Thyroid gland (tissue), 4 donors: ENCODE measurements at places on chromosomes 12 and 14. TPM values are rescaled to one million over a fixed set of nuclear protein-coding genes. Genes with fewer than 3 reads are reported as not detected.
A peak's percentile ranks its signal among the peaks of the same experiment; 100 is the strongest.

DNA sequence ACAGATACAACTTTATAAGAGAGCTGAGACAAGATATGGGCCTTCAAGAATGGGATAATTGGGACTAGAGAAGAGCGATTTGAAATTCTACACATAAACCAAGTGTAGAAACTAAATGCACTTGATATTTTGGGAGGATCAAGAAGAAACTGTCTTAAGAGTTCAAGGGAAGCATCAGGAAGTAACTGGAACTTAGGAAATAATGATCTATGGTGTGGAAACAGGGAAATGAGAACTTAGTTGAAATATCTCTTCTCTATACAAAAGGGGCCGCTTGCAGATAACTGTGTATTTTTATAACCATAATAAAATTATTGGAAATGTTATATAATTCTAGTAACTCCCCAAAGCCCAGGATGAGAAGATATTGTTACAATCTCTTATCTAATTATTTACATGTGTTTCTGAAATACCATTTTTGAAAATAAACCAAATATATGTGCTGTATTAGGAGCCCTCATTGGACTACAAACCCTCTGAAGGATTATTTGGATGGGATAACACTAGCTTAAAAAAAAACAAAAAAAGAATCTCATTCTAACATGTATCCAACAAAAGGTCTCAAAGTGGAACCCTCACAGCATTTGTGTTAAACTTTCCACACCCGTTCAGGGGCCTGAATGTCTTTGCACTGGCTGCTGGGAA, 84.7 kb upstream of the FLRT2 start:
- no peaks in the 10 kb centered on the region for H3K36me3 ChIP-seq
- H3K4me3 ChIP-seq, result no peak overlapping the region
- H3K4me1 ChIP-seq, result peaks cover 6% of the 10 kb centered on the region

- peak overlapping the region; percentile 79 for H3K4me3 ChIP-seq
- peak overlapping the region; percentile 97 for H3K27ac ChIP-seq
- no peak for DNase-seq
- H3K36me3 ChIP-seq, result no peaks in the 10 kb centered on the region
- H3K4me1 ChIP-seq, result peaks cover 35% of the 10 kb centered on the region
These were observed 713 bp upstream of the FBXL14 start for GRCh38 chr12:1595026-1595561.

GRCh38 chr14:74593241-74593953, 18.6 kb downstream of the LTBP2 start:
- peak overlapping the region; percentile 96 for H3K27ac ChIP-seq
- H3K36me3 ChIP-seq, result no peaks in the 10 kb centered on the region
- peaks cover 72% of the 10 kb centered on the region for H3K4me1 ChIP-seq

GRCh38 chr14:24605435-24606190, 3.9 kb downstream of the GZMH start:
- DNase-seq, result peak; percentile 35
- H3K36me3 ChIP-seq, result no peaks in the 10 kb centered on the region
- H3K27ac ChIP-seq, result peak overlapping the region; percentile 63
- H3K4me3 ChIP-seq, result no peak overlapping the region
- no peaks in the 10 kb centered on the region for H3K27me3 ChIP-seq

- H3K4me1 ChIP-seq, result peaks cover 15% of the 10 kb centered on the region
- peak overlapping the region; percentile 96 for H3K27ac ChIP-seq
- no peaks in the 10 kb centered on the region for H3K27me3 ChIP-seq
These were observed 2.1 kb downstream of the WASHC4 start for GRCh38 chr12:105109465-105110212.

- H3K27me3 ChIP-seq, result no peaks in the 10 kb centered on the region
- H3K36me3 ChIP-seq, result no peaks in the 10 kb centered on the region
- H3K4me3 ChIP-seq, result peak overlapping the region; percentile 51
- DNase-seq, result no peak
These were observed 996 bp downstream of the SLC41A2 start for GRCh38 chr12:104956870-104957718.

DNA sequence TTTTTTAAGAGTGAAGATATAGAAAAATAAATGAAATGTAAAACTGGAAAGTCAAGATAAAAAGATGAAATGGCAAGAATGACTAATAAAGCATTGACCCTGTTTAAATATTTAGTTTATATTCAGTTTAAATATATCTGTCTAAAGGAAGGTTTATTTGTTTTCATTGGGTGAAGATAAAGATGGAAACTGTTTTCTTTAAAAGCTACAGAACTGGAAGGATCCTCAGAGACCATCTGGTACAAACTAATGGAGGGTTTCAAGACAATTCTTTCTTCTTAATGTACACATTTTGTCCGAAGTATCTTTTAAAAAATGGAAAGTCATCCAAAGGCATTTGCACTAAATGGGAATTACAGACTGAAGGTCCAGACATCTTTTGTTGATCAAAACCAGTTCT, 142.6 kb downstream of the EPS8 start:
- H3K4me3 ChIP-seq, result no peak overlapping the region
- peaks cover 8% of the 10 kb centered on the region for H3K36me3 ChIP-seq
- H3K4me1 ChIP-seq, result no peaks in the 10 kb centered on the region
- H3K27me3 ChIP-seq, result no peaks in the 10 kb centered on the region
- DNase-seq, result no peak
- no peak overlapping the region for H3K27ac ChIP-seq

DNA sequence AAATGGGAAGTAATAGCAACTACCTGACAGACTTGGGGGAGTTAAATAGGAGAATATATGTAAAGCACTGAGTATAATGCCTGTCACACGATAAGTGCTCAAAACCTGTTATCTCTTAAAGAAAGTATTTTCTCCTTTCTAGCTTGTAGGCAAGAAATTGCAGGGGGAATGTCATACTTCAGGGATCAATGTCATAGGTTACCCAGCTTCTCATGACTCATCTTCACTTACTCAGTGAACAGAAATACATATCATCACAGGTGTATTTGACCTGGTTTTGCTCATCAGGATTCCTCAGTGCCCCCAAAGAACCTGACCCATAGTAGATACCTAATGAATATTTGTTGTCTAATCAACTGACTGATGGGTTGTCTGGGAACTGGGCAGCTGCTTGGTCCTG, 285.0 kb upstream of the ATP2B1 start:
- no peak for DNase-seq
- H3K36me3 ChIP-seq, result no peaks in the 10 kb centered on the region
- no peak overlapping the region for H3K4me3 ChIP-seq
- H3K27ac ChIP-seq, result no peak overlapping the region
- H3K4me1 ChIP-seq, result no peaks in the 10 kb centered on the region

DNA sequence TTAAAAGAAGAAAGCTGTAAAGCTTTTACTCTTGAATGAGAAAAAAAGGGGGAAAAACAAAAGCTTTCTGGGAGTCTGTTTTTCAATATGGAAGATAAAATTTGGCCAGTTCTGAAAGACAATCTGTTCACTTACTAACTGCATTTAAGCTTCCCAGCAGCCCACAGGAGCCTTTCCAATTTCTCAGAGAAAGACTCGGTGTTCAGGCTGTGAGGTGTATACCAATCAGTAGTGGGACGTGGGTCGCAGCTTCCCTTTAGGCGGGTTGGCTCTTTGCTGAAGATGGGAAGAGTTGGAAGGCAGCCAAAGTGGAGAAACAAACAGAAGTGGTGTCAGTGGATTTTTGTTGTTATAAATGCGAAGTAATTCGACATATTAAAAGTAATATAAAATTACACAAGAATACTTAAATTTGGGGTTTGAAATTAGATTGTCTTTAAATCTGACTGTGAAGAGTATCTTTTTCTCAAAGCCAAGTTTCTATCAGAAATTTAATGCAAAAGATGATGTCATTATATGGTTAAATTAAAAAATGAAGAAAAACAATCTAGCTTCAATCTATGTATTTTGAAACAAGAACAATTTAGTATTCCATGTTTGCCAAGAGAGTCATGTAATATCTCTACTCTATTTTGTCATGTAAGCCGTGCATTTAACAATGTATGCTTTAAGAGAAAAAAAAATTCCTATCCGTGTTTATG, 590.2 kb upstream of the ATXN7L3B start:
- no peaks in the 10 kb centered on the region for H3K27me3 ChIP-seq
- H3K4me3 ChIP-seq, result no peak overlapping the region
- H3K27ac ChIP-seq, result no peak overlapping the region
- no peaks in the 10 kb centered on the region for H3K4me1 ChIP-seq
- DNase-seq, result no peak

DNA sequence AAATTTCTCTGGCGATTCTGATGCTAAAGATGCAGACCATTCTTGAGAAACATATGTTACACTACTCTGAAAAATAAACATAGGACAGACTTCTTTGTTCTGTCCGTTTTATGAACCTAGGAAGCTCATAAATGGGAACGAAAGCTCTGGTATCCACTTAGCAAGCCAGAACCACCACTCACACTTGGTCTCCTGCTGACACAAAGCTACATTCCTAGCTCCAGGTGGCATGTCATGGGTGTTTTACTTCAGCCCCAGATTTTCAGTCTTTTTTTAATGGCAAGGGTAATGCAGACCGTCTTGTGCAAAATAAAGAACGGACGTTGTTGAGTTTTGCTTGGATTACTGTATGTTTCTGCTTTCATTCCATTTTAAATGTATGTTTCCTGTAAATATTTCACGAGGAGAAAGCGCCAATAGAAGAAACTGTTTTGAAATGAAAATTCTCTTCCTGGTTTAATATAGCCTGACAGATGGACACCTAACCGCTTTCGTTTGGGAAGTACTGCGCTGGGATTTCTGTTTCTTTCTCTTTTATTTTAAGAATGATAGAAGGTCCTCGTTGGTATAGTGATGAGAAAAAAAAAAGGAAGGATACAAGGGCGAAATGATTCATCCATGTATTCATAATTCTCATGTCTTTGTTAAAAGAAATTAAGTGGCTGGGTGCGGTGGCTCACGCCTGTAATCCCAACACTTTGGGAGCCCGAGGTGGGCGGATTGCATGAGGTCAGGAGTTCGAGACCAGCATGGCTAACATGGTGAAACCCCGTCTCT, 871 bp upstream of the COQ5 start:
- peak overlapping the region; percentile 80 for H3K27ac ChIP-seq
- H3K27me3 ChIP-seq, result no peaks in the 10 kb centered on the region
- DNase-seq, result peak; percentile 61
- no peaks in the 10 kb centered on the region for H3K36me3 ChIP-seq
- H3K4me1 ChIP-seq, result peaks cover 4% of the 10 kb centered on the region

P2RX2 gene
- 0.45 TPM for total RNA-seq

KRT74 gene
- not detected for total RNA-seq
